ENCODE measurements at places on chromosomes 6 and 20.

DNA sequence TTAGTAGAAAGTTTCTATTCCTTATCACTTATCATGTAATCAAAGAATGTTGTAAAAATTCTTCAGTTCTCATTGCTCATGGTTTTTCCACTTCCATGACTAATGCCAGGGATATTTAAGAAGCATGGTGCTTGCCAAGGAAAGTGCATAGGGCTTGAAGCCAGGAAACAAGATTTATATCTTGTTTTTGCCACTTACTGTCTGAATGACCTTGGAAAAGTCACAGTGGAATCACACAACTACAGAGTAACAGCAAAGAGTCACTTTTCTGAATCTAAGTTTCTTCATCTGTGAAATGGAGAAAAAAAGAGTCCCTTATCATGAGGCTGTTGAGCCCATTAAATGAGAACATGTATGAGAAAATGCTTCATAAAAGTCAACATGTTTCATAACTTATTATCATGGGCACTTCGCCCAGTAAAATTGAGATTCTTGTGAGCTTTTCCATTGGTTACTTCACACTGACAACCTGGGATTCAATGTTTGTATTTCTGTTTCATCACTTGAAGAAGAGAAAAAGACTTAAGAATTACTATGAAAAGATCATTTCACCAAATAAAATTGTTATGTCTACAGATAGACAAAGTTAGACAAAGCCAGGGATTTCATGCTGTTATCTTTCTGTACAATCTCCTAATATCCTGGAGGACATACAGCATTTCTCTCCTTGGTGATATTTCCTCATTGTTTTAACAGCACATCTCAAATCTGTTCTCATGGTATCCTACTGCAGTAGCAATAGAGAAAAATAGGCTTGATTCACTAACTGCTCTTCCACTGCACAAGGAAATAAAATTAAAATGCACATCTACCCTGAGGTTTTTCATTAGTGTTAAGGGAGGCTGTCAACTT, 7.6 kb upstream of the BMP5 start:
- no peak for DNase-seq

- DNase-seq, result no peak
These were observed 5.5 kb downstream of the MICAL1 start for GRCh38 chr6:109449795-109450673.

GRCh38 chr20:62322492-62323041, 19.8 kb downstream of the ADRM1 start:
- no peak for DNase-seq

DNA sequence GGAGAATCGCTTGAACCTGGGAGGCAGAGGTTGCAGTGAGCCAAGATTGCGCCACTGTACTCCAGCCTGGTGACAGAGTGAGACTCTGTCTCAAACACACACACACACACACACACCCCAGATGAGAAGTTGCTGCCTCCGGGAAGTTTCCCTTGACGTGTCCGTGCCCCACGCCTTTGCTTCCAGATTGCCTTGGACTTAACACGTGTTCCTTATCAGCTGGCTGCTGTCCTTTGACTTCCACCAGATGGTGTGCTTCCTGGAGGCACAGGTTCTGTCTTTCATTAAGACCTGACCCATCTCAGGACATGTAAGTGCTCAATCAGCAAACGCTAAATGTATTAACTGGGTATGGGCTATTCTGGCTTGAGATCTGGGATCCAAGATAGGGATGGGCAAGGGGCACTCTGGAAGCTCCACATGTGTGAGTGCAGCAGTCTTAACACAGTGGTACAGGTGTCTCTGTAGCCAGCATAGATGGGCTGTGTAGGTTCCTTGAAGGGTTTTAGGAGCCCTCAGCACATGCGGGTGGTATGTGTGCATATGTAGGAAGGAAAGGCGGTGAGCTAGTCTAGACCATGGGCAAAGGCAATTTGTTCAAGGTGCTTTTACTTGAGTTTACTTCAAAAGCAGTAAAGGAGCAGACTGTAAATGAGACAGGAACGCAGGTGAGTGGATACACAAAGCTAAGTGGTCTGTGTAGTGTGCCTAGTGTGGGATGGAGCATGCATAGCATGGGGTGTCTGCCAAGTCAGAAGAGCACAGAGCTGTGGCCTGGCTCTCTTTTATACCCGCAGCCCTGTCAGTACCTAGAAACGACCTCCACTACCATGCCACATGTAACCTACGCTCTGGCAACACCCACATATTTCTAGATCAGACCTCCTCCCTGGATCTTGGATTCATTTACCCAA, 11.6 kb downstream of the PIGT start:
- DNase-seq, result no peak

GRCh38 chr6:166637812-166638572, 10.9 kb upstream of the RPS6KA2 start:
- DNase-seq, result no peak

DNA sequence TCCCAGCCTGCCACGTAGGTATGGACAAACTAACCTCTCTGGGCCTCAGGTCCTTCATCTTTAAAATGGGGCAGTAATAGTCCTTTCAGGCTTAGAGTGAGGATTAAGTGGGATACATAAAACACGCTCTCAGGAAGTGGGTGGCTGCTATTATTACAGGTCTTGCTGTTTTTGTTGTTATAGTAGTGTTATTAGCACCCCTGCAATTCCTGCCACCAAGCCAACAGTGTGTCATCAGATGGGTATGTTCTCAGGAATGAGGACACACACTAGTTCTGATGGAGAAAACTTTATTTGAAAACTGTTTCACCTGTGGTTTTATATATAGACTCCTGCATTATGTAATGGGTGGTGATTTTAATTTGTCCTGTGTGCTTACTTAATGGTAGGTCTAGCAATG, 131.7 kb downstream of the LRRC1 start:
- no peak for DNase-seq

GRCh38 chr6:99933129-99933528, 60.9 kb downstream of the MCHR2 start:
- DNase-seq, result no peak

DNA sequence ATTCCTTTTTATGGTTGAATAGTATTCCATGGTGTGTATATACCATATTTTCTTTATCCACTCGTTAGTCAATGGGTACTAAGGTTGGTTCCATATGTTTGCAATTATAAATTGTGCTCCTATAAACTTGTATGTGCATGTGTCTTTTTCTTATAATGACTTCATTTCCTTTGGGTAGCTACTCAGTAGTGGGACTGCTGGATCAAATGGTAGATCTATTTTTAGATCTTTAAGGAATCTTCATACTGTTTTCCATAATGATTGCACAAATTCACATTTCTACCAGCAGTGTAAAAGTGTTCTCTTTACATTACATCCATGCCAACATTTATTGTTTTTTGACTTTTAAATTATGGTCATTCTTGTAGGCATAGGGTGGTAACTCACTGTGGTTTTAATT, 164.3 kb downstream of the TASP1 start:
- DNase-seq, result no peak

- DNase-seq, result no peak
These were observed 1060.3 kb downstream of the KIF16B start for GRCh38 chr20:15512916-15513315.

DNA sequence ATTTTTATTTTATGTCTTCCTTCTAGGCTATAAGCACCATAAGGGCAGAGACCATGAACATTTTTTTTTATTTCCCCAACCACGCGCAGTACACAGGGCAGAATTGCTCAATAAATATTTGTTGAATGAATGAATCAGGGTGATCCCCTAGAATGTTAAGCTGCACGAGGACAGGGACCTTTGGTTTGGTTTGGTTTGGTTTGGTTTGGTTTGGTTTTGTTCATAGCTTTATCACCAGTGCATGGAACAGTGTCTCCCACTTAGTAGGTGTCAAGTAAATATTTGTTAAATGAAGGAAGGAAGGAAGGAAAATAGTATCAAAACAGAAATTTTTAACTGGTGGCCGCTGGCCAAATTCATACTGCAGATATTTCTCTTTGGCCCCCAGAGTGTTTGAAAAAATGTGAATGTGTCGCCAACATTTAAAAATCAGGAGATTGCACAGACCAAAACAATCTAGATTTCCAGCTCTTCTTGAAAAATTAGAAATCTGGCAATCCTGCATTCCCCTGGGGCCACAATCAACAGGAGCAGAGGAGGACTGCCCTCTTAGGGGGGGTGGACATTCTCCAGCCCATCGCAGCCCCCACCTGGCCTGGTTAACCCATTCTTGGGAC, 205.3 kb downstream of the EYA2 start:
- DNase-seq, result no peak

DNA sequence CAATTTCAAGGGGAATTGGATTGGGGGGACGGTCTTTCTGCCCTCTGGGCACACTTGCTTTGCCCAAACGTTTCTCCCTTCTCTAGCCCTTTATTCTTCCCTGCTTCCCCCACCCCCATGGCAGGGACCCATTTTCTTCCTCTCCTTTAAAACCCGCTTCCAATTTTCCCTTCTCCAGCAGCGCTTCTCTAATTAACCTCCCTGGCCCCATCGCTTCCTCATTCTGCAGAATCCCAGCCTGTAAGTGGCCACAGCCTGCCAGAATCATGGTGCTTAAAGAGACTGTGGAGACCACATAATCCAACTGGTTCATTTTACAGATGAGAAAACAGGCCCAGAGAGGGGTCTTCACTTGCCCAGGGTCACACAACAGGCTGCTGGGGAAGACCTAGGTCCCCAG, 61.4 kb downstream of the CPNE5 start:
- DNase-seq, result no peak

GRCh38 chr6:63856271-63856670, 220.7 kb downstream of the PHF3 start:
- no peak for DNase-seq

DNA sequence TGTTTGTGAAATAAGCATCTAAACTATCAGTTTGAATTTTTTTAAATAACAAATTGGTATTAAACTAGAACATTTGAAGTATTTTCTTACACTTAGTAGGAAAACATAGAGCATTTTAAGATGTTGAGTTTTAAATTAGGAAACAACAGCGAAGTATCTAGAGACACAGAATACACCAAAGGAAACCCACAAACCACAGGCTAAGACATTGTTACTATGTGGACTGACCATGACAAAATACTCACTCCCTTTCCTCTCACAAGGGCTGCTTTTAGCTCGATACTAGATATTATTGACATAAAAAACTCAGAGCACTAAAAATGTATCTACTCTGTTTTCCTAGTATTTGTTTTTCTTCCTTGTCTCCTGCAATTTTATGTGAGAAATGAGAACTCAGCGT, 266.0 kb upstream of the CITED2 start:
- DNase-seq, result no peak

GRCh38 chr20:36144336-36144735, 10.2 kb upstream of the EPB41L1 start:
- DNase-seq, result no peak

DNA sequence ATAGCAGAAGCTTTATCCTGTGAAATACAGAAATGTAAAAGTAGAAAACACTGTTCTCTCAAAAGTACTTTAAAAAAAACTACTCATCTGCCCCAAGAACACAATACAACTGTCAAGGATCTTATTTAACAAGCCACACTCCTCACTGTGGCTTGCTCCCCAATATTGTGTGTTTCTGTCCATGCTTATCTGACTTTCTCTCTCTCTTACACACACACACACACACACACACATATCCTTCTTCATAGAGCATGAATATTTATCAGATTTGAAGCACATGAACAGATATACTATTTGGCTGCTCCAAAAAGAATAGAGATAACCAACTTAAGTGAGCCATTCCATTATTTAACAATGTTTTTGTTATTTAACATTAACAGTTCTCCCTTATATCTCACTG, 3.6 kb upstream of the PHIP start:
- no peak for DNase-seq

DNA sequence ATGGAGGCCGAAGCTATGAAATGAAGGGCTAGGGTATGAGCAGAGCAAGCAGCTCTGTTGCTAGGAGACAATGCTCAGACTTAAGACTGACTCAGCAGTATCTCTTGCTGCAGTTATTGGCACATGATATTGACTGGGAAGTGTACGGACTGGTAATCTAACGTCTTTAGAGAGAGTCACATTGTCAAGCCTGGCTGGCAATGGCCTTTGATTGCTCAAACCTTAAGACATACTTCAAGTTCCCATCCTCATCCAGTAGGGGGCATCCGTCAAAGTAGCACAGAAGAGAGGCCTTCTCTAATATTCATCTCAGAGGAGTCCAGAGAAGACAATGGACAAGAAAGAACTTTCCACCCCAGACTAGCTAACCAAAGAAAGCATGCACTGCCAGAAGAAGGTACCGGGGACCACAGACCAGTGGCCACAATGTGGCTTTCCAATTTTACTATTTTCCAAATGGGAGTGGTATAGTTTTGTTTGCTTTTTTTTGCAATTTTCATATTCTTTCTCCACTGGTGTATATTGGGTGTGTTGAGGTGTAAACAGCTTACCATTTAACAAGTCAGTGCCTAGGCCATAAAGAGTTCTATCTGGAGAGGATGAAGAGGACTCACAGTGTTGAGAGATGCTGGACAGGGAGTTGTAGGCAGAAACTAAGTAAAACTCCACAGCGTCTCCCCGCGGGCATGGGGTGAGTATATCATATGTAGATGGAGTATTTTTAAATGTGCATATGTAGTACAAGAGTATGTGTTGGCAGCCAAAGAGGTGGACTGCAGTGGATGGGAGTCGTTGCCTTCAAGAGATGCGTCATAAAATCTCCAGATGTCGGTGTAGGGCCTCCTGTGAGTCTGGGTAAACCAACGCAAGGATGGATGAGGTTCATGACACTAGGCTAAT, 36.7 kb downstream of the LRFN2 start:
- peak; percentile 2 for DNase-seq

DNA sequence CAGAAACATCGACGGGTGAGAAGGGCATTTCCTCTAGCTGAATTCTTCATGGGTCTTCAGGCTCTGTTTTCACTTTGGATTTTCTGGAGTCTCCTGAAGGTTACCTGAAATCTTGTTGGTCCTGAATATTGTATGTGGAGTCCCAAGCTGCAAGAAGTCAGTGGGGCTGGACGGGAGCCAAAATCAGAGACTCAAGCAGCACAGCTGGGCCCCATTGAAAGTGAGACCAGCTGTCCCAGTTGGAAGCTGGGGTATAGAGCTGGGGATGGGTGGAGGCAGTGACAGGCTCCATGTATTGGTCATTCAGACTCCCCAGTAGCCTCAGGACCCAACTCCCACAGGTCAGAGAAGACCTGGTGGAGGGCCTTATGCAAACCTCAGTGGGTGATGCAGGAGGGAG, 111.3 kb upstream of the MLN start:
- no peak for DNase-seq

GRCh38 chr6:1596088-1596852, 13.4 kb upstream of the FOXC1 start:
- DNase-seq, result peak; percentile 15

DNA sequence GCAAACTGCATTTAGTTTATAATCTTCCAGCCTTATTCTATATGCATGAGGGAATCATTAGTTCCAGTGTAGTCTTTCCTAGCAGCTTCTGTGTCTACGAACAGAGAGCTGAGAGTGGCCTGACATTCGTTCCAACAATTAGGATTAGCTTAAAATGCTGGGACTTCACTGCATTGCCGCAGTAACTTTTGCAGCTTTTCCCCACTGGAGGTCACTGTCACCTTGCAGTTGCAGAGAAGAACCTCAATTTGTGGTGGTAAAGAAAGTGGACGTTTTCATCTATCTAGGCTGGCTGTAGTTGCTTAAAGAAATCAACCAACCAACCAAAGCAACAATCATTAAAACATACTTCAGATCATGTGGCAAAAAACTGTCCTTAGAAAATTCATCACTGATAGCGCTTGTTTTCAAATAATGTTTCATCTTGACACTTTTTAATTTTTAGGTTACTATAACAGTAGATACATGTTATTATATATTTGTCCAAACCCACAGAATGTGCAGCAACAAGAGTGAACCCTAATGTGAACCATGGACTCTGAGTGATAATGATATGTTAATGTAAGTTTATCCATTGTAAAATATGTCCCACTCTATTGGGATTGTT, 12.2 kb downstream of the MYLK4 start:
- DNase-seq, result peak; percentile 24

Measured in NCI-H774 (cell line).